ENCODE measurements at places on chromosomes 1 and 21. TPM values are rescaled to one million over a fixed set of nuclear protein-coding genes. Genes with fewer than 3 reads are reported as not detected.

Gene LYST
- 4.6 TPM for total RNA-seq

Gene ATP1A4
- not detected for total RNA-seq

Gene ZSCAN20
- 2.4 TPM for total RNA-seq

Gene C1orf53
- total RNA-seq: 5.1 TPM

Gene GNB1
- total RNA-seq: 232 TPM

Gene UBL4B
- not detected for total RNA-seq

Gene ERG
- 0.09 TPM for total RNA-seq

Gene KRTAP7-1
- total RNA-seq: not detected

Gene PLEKHO1
- 5.2 TPM for total RNA-seq

Gene FCAMR
- not detected for total RNA-seq
